ENCODE measurements at places on chromosomes 7 and 10.

- no peak for DNase-seq
Observed at GRCh38 chr10:88901984-88902789, 22.1 kb downstream of the STAMBPL1 start.

- DNase-seq, result no peak
Observed at GRCh38 chr10:30215623-30216022, 133.5 kb downstream of the MTPAP start.

GRCh38 chr7:31067491-31067890, 15.4 kb downstream of the ADCYAP1R1 start:
- DNase-seq, result no peak

DNA sequence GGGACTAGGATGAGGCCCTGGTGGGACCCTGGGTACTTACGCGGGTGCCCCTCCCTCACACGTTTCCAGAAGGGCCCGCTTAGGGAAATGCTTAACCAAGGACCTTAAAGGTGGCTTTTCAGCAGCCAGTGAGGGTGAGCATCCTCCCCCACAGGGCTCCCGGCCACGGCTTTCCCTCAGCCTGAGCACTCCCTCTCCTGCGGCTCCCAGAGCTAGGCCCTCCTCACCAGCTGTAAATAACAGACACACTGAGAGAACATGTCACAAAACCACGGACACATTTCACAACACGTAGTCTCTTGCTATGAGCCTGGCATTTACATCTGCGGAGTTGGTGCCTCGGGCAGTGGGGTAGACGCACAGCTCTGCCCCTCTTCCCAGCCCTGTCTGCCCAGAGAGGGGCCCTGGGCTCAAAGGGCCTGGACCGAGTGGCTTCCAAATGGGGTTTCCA, 25.2 kb downstream of the GRID1 start:
- DNase-seq, result no peak

DNA sequence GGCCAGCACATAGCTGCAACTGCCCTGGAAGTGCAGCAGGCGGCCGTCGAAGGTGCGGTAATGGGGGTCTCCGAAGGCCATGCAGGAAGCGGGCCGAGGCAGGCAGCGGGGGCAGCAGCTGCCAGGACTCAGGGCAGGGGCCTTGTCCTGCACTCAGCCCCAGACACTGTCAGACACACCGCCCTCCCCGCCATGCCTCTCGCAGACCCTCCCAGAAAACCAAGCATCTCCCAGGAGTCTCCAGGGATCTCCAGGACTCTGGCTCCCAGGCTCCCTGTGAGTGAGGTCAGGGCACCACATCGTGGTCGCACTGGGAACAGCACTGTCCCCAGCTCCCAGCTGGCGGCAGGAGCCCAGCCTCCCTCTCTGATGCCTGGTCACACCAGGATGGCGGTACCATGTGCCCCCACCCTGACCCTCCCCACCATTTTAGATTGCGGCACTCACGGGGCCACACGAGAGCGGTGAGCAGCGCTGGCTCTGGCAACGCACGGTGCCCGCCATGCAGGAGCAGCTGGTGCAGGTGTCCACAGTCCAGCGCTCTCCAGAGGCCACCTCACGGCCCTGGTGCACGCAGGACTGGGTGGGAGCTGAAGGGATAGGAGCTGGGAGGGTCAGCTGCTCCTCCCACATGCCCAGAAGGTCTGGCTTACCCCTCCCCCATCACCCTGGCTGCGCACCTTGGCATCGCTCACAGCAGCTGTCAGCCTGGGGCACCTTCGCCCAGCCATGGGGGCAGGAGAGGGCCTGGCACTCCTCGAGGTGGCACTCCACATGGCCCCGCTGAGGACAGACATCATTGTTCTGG, 17.5 kb downstream of the ATP6V1F start:
- no peak for DNase-seq

DNA sequence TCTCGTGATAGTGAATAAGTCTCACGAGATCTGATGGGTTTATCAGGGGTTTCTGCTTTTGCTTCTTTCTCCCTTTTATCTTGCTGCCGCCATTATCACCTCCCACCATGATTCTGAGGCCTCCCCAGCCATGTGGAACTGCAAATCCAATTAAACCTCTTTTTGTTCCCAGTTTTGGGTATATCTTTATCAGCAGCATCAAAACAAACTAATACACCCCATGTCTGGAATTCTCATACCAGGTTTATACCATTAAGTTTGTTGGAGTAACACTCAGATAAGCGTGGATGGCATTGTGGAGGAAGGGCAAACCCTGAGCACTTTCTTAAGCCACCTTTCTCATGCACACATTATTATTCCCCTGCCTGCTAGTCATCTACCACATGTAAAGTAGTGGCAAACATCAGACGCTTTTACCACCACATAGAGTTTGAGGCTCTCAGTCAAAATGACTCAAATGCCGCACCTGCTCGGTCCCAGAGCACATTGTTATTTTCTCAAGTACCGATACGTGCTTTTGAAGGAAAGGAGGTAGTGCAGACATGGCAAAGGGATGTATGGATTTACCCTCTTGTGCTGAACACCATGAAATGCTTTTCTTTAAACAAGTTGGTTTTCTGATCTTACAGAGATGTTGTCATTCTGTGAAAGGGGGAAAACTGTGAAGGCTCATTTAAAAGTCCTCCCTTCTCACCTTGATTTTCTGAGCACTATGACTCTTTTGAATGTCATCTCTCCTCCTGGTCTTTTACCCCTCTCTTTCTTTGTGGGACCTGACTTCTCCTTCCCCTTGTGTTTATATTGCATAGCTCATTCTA, 429.7 kb downstream of the EXOC4 start:
- no peak for DNase-seq

DNA sequence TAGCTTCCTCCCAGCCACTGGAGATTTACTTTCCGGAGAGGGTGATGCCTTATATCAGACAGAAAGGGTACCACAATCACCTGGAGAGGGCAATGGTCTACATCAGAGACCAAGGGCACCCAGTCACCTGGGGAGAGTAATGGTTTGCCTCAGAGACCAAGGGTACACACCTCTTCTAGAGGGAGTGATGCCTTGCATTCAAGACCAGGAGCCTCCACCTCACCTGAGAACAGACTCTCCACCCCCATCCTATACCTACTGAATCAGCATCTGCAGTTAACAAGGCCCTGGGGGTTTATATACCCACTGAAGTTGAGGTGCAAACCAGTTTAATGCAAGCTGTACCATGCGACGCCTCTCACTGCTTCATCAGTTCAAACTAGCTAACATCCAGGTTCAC, 270.2 kb upstream of the IGFBP3 start:
- DNase-seq, result no peak

DNA sequence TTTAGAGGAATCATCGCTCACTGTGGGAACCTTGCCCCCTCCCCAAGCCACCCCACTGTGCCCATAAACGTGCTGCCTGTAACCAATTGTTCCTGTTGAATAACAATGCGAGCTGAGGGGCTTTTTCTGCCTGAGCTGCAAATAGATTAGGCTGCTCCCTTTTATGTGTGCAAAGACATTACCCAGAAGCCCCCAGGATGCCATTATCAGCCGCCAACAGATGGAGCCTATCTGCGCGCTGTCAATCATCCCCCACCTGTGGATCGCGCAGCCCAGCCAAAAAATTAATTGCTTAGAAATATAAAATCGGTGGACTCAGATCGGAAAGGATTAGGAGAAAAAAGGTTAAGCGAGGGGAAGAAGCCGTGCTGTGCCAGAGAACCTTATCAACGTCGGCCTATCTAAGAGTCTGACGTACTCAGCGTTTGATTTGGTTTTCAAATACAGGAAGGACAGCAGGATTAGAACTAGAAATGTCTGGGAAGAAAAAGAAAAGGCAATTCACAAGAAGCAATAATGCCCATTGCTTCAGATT, 167.3 kb upstream of the MYO3A start:
- no peak for DNase-seq

- DNase-seq, result no peak
Observed at GRCh38 chr10:59279991-59280505, 82.3 kb downstream of the FAM13C start.

GRCh38 chr10:100041306-100042002, 31.7 kb upstream of the DNMBP start:
- DNase-seq, result no peak

GRCh38 chr7:101605611-101606497, 23.2 kb downstream of the MYL10 start:
- no peak for DNase-seq

DNA sequence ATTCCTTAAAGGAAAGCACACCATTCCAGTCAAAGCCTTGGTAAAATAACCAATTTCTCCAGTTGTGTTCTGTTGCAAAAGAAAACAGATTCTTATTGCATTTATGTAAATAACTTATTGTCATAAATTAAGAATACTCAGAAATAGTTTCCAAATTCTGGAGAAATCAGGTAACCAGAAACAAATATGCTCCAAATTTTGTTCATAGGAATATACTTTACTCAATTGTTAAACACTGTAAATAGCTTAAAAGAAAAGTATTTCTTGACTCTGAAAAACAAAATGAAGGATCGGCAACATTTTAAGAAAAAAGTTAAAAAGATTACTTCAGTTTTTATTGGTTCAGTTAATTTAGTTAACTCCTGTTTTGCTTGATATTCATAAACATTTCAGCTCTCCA, 67.1 kb upstream of the PIK3CG start:
- no peak for DNase-seq

DNA sequence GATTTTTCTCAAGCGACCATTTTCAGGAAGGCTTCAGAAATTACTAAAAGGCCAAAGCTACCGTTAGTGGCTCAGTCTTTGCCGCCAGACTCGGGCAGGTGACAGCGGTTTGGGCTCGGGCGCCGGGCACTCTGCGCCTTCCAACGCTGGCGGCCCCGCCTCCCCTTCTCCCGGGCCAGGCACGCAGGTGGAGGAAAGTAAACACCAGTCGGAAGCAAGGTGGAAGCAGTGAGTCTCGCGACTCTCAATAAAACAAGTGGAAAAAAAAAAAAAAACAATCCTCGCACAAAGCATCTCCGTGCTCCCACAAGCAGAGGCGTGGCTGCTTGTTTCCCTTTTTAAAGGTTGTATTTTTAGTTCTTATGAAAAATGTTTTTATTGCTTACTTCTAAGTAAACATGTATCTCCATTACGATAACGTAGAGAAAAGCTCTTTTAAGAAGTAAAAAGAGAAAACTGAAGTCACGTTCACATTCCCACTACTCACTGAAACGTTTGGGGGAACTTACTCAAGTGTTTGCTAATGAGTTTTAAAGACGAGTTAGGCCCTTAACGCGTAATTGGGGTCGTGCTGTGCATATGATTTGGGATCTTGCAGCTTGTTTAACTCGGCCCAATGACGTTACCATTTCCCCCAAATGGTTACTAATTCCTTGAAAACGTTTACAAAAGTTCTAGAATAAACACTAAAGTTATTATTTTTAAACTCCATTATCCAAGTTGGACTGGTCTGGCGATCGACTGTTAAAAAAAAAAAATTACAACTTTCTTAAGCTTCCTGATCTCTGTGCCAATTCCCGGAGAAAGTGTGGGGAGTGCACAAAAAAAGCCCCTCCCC, 864 bp downstream of the CDCA7L start:
- peak; percentile 30 for DNase-seq

DNA sequence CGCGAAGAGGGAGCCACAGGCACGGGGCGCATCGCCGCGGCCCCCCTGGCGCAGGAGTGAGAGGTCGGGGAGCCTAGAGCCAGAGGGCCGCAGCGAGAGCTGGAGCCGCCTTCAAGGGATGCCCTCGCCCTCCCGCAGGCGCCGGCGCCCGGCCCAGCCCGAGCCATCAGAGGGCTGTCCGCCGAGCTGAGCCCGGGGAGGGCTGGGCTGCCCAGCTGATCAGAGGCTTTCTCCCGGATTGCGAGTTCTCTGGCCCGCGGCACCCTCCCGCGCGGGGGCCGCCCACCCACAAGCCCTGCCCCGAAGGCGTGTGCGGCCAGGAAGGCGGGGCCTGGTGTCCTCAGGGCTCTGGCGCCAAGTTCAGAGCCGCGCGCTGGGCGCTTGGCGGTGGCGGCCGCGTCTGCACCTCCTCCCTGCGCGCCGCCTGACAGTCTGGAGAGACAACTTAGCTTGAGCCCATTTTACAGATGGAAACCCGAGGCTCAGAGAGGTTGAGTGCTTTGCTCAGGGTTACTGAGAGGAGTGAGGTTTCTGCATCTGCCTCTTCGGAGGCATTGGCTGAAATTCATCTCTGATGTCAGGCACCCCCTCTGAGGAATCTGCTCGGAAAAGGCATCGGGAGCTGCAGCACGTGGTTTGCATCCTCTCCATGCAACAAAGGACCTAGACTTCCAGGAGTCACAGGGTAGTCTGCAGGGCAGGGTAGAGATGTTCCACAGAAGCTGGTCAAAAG, 3.8 kb upstream of the ANTXRL start:
- DNase-seq, result peak; percentile 51

GRCh38 chr10:13792006-13792405, 205.2 kb downstream of the PRPF18 start:
- no peak for DNase-seq

- DNase-seq, result no peak
Observed at GRCh38 chr10:87868277-87868676, 4.9 kb downstream of the PTEN start.

- no peak for DNase-seq
Observed at GRCh38 chr7:117041007-117041406, 87.7 kb downstream of the ST7 start.

- no peak for DNase-seq
Observed at GRCh38 chr7:18849130-18849529, 268.3 kb downstream of the TWIST1 start.

DNA sequence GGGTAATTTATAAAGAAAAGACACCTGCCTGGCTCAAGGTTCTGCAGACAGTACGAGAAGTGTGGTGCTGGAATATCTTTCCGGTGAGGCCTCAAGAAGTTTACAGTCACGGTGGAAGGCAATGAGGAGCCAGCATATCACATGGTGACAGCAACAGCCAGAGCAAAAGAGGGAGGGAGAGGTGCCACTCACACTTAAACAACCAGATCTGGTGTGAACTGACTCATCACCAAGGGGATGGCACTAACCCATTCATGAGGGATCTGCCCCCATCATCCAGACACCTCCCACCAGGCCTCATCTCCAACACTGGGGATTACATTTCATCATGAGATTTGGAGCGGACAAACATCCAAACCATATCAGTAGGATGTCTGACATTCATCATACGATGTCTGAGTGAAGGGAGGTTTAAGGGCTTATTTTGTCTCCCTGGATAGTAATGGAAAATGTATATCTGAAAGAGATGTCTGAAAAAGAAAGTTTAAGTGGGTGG, 23.5 kb upstream of the KBTBD2 start:
- DNase-seq, result no peak

DNA sequence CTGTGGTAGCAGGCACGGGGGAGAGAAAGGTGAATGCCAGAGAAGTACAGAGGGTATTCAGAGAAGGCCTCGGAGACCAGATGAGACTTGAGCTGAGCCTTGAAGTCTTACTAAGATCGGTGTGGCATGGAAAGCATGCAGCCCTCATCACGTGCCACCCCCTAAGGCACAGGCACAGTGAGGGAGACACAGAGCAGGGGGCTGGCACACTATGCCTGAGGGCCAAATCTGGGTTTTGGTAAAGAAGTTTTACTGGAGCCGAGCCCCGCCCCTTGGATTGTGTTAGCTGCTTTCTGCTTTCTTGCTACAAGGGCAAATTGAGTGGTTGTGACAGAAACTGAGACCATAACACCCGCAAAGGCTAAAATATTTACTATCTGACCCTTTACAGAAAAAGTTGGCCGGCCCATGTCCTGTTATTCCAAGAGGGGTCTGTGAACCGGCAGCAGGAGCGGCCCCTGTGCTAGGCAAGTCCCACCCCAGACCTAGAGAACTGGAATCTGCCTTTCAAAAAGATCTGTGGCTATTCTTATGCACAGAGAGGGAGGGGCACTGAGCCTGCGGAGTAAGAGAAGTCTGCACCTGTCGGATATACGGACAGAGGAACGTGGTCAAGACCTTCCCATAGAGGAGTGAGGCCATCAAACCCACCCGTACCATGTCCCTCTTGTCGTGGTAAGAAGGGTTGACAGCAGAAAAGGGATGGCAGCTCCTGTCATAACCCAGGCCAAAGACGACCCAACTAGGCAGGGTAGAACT, 109.3 kb upstream of the RHEB start:
- no peak for DNase-seq

GRCh38 chr10:12228851-12229250, 32.9 kb downstream of the CDC123 start:
- DNase-seq, result no peak
